NCI-H446 treated with DMSO at 0.1 percent for 48 hours (cell line): ENCODE measurements at places on chromosomes 4 and X.

DNA sequence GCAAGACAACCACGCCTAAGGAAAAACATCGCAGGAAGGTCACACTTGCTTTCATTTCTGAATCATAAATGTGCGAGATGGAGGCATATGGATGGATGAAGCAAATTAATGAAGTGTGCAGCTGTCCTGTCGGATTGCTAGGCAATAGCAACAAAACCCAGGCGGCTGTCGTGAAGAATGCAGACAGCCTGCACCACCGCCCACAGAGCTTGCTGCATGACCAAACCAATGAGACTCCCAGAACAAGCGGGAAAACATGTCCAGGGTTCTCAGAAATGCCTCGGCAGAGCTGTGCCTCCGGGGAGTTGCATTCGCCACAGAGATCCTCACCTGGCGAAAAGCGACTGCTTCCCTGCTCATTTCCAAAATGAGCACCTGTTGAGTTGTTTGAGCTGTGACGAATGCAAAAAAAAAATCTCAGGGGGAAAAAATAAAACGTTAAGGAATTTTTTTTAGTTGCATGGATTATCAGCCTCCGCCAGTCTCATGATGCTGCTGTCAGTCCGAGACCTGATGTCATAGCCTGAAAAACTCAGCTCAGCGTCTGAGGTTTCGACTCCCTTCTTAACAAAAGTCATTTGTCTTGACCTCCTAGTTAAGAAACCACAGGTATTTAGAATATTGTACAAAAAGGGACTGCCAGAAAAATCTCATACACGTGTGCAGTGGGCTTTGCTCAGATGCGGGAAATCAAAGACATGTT is 155.5 kb upstream of the MXRA5 start:
- no peak for DNase-seq

DNA sequence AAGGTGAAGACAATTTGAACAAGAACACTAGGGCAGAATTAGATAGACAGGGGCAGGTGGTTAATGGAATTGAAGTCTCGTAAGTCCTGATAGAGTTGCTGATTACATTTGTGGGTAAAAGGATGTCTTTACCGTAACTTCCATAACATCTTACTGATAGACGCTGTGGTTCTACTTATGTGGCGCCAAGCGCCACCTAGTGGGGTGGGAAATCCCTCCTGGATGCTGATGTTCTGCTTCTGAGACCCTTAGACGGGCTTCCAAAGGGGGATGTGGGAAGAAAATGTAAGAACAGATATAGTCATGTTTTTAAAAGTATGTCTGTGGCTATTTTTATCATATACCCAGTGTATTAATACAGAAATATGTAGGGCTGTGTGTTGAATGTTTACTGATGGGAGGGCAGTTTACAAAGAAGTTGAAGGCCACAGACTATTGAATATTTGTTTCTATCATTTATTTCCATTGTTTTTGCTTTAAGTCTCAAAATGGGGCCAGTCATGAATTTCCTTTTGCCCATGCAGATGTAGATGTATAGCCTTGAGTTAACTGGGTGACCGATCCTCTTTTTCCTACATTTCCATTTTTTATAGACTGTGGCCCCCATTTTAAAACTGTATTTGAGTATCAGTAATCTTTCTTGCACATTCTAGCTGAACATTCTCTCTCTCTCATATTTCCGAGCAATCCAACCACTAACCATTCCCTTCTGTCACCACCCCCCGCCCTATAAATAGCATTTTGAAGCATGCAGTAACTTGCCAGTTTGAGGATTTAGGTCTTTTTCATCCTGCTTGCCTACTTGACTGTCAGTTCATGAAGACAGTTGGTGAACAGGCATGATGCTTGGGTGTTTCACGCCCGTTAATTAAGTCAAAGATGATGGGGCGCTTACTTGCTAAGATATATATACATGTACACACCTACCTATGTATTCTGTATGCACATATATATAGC is 12.1 kb upstream of the TLR8 start:
- no peak for DNase-seq

DNA sequence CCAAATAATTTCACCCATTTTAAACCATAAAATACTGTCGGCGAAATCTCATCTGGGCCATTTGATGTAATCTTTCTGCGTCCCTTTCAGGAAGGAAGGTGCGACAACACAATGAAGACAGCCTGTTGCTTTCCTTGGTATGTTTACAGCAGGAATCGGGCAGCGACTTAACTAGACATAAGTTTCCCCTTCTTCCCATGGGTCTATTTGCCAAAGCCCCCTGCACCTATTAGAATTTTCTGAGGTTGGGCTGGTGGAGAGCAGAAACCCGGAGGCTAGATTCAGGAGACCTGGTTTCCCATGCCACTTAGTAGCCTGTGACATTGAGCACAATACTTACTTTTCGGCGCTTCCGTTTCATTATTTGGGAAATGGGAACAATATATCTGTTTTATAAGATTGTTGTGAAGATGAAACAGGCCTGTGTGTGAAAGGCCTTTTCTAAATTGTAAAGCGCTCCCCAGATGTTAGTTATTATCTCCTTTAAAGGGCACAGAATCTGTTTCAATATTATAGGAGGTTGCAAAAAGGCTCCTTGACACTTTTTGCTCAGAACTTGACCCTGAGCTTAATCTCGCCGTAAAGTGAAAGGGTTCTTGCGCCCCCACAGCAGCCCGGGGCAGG is 552 bp upstream of the AFF1 start:
- DNase-seq, result no peak

DNA sequence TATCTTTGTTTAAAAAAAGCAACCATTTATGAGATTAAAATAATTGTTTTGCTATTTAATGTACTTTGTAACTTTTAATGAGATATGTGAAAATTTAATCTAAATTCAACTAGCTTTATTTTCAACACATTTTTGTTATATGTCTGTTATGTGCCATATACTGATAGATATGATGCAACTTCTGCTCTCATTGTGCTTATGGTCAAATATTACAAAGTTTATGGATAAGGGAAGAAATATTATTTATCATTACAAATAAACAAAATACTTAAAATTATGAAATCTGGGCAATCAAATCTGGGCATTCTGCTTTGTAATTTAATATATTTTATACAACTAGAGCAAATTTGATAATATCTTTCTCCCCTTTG is 40.0 kb downstream of the PCDH10 start:
- no peak for DNase-seq

- DNase-seq, result no peak
Observed at GRCh38 chr4:173805884-173806283, 275.9 kb upstream of the HAND2 start.

DNA sequence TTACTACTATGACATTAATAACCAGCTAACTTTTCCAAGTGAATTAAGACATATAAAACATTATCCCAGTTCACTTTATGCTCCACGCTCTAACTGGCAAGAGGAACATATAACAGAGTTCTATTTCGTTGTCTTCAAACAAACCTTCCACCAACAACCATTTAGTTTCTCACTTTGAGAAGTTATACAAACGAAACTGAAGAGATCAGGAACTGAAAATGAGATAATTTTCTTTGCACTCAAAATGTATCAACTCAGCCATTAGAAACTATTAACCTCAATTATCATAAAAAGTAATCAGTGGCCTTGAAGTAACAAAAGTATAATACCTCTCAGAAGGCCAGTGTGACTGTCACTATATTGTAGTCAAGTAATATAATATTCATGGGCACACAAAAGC is 70.1 kb downstream of the CHM start:
- DNase-seq, result no peak
